ENCODE measurements at places on chromosomes 11 and 22.
A peak's percentile ranks its signal among the peaks of the same experiment; 100 is the strongest.

GRCh38 chr11:92558323-92558722, 333.7 kb downstream of the FAT3 start:
- DNase-seq: no peak

GRCh38 chr11:78079232-78080083, at the start of gene NDUFC2:
TSS of gene NDUFC2 (minus strand) at chr11:78079862. CDS start at chr11:78079744, 118 bp downstream.
- DNase-seq: peak; percentile 81

DNA sequence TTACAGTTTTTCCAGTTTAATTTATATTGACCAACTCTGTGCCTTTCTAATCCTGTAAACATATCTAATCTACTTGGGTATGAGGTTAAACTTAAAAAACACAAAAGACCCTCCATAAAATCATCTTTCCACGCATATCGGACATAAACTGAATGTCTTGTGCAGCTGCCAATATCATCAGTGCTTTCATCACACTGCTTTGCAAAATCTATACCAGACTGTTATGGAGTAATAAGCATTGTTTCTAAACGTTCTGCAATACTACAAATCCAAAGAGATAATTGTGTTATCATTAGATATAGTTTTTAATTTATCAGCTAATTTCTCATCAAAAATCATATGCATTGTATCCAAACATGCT, 36.1 kb upstream of the AMPD3 start:
- DNase-seq: no peak

DNA sequence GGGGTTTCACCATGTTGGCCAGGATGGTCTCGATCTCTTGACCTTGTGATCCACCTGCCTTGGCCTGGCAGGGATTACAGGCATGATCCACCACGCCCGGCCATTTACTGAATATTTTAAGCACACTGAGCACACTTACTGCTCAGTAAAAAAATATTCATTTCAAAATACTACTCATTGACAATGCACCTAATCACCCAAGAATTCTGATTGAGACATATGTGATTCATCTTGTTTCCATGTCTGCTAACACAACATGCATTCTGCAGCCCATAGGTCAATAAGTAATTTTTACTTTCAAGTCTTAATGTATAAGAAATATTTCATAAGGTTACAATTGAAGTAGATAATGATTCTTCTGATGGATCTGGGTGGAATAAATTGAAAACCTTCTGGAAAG, 4.2 kb upstream of the OR52J3 start:
- no peak for DNase-seq

DNA sequence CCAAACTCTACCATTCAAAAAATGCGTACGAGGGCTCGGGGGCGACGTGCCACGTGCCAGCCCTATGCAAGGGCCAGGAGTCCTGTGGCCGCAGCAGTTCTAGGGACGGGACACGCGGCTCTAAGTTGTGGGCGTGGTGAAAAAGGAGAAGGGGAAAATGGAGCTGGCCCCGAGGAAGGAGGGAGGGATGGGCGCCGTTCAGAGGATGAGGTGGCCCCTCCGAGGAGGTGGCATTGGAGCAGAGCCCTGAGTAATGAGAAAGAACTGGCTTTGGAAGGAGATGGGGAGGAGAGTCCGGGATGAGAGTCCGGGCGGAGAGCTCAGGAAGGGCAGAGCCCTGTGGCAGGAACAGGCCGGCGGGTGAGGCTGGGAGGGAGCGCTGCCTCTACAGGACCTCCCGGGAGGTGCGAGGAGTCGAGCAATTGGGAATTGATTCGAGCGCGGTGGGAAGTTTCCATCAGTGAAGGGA, 21.0 kb downstream of the OTUB1 start:
- no peak for DNase-seq

GRCh38 chr22:48895831-48896765, 931.6 kb downstream of the BRD1 start:
- no peak for DNase-seq

DNA sequence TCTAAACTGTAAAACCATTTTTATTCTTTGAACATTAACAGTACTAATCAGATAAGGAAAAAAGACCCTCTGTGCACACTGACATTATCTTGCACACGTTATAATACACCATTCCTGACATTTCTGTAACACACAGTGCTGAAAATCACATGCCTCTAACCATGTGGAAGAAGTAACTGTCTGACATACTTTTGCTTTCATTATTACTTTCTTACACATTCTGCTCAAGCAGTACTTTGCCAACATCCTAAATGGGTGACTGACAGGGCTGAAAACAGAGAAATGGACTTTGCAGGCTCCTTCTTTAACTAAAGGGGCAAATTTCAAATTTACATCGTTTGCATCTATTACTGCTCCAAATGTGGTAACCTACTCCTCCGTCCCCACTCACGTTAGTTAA, 22.8 kb upstream of the TP53AIP1 start:
- no peak for DNase-seq

DNA sequence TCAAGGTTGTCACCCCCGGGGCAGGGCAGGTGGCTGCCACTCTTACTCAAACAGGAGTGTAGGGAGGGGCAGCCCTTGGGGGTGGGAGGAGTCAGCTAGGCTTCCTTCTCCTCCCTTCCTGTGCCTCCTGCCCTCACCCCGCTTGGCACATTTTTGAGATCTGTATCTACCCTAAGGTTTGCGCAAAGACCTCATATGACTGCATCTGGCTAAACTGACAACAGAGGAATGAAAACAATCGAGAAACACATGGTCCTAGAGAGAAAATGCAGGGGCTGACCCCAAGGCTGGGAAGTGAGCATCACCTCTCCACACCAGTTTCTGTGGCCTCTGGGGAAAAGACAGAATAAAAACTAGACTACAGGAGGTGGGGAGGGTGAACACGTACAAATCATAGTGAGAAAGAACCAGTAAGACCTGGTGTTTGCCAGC, 28.1 kb downstream of the IGSF9B start:
- no peak for DNase-seq

DNA sequence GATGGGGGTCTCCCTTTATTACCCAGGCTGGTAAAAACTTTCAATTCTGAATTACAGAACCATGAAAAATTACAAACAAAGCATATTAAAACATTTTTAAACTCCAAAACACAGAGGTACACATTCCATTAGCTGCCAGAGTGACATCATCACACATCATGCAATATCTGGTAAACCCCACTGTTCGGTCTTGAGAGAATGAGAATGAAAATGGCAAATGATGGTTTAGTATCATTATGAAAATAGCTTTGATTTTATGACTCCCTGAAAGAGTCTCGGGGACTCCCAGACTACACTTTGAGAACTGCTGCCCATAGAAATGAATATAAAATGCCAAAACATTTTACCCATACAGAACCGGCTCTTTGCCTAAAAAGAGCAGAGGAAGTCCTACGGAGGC, 18.8 kb downstream of the LARGE2 start:
- no peak for DNase-seq

- no peak for DNase-seq
Measured at GRCh38 chr11:1569251-1569780, 2.8 kb downstream of the DUSP8 start.

- no peak for DNase-seq
Measured at GRCh38 chr11:58576887-58577471, 1.3 kb upstream of the LPXN start.
